ENCODE measurements at places on chromosomes 11 and 22. TPM values are rescaled to one million over a fixed set of nuclear protein-coding genes. Genes with fewer than 3 reads are reported as not detected.

LRP4 gene
- 23.6 TPM for total RNA-seq

SLC35E4 gene
- total RNA-seq: 5.7 TPM

ISX gene
- total RNA-seq: 36.4 TPM

RGL4 gene
- 0.35 TPM for total RNA-seq

OR8A1 gene
- total RNA-seq: not detected

GPR83 gene
- total RNA-seq: 0.13 TPM

FOSL1 gene
- 0.84 TPM for total RNA-seq

LRRC10B gene
- total RNA-seq: 0.54 TPM

SPDYC gene
- not detected for total RNA-seq

All from colonic mucosa (tissue), 4 donors.